EH (cell line): ENCODE measurements at places on chromosomes 1 and 21.

DNA sequence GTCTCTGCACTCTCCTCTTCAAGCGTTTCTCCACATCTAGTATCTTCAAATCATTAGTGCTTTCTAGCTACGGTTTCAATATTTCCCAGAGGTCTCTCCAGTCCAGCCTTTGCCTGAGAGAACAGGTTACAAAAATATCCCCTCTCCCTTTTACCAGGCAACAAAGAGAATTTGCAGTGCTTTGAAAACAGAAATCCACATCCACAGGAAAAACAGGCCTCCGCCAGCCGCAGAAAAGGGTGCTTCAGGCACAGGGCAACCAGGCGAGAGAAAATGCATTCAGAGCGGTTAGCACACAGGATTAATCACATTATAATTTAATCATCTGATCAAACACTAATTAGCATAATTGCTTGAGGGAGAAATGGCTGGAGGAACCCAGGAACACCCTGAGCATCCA, 13.8 kb downstream of the DSCAM start:
- no peak for DNase-seq

DNA sequence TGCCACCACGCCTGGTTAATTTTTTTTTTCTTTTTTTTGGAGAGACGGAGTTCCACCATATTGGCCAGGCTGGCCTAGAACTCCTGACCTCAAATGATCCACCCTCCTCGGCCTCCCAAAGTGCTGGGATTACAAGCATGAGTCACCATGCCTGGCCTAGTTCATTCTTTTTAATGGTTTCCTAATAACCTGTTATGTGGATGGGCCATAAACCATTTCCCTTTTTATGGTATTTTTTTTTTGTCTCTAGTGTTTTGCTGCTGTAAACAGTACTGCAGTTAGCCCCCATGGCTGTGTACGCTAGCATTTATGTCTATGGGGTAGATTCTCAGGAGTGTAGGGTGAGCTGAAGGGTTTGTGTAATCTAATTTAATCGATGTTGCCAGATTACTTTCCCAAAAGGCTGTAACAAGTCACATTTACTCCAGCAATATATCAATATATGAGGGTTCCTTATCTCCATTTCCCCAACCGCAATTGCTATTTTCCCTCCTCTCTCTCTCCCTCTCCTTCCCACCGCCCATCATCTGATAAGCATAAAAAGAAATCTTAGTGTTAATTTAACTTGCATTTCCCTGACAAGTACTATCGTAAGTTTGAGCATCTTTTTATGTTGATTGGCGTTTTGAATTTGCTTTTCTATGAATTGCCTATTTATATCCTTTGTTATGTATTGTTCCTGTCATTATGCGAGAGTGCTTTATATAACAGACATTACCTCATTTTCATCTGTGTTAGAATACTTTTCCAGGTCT, 28.7 kb downstream of the RCSD1 start:
- DNase-seq, result peak; percentile 53

- DNase-seq, result peak; percentile 80
Measured at GRCh38 chr1:119279456-119280381, 88.9 kb upstream of the HAO2 start.

GRCh38 chr21:46664316-46664995, 29.0 kb downstream of the PRMT2 start:
- DNase-seq, result no peak

DNA sequence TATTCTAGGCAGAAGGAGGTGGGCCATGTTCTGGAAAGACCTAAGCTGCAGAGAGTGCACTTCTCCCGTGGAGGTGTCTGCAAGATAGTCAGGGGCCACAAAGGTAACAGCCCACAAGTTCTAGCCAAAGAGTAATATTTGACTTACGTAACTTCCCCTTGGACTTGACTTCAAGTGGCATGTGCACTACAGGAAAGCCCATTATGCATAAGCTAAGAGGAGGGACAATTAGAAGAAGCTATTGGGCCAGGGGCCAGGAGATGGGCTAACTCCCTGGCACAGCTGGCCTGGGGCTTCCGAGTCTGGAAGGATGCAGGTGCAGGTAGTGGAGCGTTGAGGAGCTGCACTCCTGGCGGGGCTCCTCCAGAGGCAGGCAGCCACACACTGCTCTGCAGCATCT, 58.3 kb downstream of the ERG start:
- no peak for DNase-seq

DNA sequence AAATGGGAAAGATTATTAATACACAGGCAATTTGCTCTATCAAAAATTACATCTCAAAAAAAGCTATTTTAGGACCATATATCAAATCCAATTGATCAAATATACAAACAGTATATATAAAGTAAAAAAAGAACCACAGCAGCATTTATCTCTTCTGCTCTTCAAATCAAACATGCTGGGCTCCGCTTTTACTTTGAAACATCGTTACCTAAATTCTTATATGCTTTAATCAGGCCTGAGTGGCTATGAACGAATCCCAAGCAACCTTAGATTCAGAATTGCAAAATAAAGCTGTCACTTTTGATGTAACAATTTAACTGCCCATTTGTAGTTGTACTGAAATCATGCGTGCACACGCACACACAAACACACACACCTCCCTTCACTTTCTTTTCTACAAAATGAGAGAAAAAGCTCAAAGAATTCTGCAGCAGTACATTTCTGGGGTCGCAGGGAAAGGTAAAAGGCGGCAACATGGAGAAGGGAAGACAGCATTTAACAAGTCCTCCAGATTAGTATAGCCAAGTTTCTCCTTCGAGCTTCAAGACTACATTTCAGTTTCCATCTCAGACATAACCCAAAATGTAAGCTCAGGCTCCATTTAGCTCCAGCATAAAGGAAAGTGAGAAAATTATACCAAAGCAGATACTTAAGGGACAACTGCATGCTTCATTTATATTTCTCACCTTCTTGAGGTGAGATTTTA, 92.2 kb upstream of the TTC39A start:
- DNase-seq, result no peak

- peak; percentile 57 for DNase-seq
Measured at GRCh38 chr1:32334864-32335534, 1.0 kb downstream of the MARCKSL1 start.

- no peak for DNase-seq
Measured at GRCh38 chr1:67564193-67564592, 120.8 kb upstream of the GADD45A start.

GRCh38 chr1:3550511-3551289, 60.6 kb downstream of the MEGF6 start:
- no peak for DNase-seq

DNA sequence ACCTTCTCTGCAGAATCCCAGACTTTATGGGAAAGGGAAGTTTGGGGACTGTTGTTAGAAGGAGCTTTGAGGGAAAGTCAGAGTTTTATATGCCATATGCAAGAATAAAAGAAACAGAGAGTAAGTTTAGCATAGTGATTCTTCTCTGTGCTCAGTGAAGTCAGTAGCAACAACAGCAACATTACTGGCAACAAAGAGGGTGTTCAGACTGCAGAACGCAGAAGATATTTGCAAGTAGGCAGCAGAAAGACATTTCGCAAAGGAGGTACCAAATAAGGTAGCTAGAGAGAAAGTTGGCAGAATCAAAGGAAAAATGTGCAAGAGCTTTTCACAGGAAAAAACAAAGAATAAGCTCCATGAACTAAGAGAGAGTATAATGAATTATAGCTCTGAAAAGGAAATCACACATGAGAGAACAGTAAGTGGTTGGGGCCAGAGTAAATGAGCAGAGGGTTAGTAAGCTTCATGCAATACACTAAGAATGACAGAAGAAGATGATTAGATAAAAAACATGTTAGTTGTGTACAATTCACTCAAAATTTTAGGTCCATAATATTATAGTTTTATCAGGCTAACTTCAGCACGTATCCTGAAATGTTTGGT, 98.1 kb downstream of the NEGR1 start:
- DNase-seq, result no peak

DNA sequence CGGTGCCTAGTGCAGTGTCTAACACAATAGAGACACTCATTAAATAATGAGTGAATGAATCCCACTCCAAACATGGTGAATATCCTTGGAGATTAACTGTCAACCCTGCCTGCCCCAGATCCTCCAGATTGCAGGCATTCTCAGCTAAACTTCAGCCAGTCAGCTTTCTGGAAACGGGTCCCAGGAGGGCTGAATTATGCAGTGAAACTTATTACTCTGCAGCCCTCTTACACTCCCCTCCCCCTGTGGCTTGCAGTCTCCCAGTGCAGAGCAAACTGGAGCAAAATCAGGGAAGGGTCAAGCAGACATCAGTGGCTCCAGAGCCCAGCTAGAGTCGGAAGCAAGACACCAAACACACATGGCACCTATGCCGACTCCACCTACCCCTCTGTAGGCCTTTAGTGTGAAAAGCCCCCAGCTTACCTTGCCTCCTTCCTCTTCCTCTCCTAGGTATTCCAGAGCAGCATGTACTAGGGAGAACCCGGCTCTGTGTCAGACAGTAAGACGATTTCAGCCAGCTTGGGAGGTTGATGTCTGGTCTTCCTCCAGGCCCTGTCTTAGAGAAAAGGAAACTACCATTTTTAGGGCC, 6.5 kb upstream of the RGS16 start:
- DNase-seq, result no peak

- peak; percentile 23 for DNase-seq
Measured at GRCh38 chr21:32131960-32132359, 146.9 kb downstream of the MIS18A start.

DNA sequence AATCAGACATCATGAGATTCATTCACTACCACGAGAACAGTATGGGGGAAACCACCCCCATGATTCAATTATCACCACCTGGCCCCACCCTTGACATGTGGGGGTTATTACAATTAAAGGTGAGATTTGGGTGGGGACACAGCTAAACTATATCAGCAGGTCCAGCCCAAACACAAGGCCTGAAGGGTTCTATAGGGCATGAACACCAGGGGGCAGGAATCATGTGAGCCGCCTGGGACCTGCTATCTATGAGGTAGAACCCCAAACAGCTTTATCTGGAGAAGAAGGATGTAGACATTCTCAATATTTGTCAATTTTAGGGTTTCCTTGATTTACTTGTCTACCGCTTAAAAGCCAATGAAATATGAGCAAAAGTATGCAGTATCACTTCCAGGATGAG, 294.9 kb upstream of the DEPDC1 start:
- no peak for DNase-seq

GRCh38 chr1:221430152-221430960, 311.5 kb downstream of the DUSP10 start:
- no peak for DNase-seq

DNA sequence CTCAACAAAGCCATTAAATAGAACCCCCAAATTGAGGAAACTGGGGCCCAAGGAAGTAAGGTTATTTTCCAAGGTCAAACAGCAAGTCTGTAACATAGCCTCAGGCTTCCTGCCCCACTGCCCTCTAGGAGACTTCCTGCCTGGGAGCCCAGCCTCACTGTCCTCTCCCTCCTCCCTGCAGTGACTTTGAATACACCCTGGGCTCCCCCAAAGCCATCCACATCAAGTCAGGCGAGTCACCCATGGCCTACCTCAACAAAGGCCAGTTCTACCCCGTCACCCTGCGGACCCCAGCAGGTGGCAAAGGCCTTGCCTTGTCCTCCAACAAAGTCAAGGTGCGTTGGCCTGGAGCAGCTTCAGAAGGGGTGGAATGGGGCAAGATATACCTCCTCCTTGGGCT, 18.3 kb downstream of the GRHL3 start:
- DNase-seq, result no peak

DNA sequence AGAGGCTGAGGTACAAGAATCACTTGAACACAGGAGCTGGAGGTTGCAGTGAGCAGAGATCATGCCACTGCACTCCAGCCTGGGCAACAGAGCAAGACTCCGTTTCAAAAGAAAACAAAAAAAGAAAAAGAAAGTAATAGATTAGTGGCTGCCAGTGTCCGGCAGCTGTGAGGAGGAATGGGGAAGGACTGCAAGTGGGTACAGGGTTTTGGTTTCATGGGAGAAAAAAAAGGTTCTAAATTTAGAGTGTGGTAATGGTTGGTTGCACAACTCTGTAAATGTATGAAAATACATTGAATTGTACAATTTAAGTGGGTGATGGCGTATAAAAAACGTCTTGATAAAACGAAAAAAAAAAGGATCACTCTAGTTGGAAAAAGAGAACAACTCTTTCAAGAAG, 6.7 kb downstream of the TAF1A start:
- DNase-seq, result no peak

DNA sequence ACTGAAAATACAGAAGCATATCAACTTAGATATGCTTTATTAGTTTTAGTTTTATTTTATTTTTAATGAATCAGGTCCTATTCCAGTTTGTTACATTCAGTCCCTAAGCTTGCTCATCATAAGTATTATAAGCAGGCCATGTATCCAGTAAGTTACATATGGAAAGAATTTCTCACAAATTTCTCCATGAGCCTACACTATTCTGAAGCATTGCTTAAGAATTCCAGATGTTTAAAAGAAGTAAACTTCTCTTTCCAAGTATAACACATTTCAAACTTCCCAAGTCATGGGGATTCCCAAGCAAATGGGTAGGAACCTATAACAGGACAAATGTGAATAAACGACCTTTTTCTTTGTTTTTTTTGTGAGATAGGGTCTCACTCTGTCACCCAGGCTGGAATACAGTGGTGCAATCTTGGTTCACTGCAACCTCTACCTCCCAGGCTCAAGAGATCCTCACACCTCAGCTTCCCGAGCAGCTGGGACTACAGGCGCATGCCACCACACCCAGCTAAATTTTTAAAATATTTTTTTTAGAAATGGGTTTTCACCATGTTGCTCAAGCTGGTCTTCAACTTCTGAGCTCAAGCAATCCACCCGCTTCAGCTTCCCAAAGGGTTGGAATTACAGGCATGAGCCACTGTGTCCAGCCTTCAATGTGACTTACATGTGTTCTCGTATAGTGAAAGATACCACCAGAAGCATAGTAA, 39.0 kb downstream of the ST7L start:
- DNase-seq, result peak; percentile 37

GRCh38 chr1:37006132-37006868, 28.0 kb downstream of the GRIK3 start:
- DNase-seq, result no peak

- no peak for DNase-seq
Measured at GRCh38 chr1:164180824-164181223, 378.2 kb upstream of the PBX1 start.

DNA sequence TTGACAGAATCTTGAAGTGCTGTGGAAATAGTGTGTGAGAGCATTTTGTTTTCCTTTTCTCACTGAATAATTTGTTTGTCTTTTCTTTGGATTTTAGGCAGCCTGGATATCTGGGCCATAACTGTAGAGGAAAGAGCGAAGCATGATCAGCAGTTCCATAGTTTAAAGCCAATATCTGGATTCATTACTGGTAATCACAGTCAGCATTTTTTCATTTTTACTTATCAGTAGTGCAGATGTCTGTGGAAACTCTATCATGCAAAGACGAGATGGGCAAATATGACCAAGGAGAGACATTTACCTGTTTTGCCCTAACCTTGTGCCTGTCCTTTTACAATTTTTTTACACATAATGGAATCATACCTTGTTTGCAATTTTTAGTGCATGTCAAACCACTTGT, 78.8 kb downstream of the ITSN1 start:
- DNase-seq, result no peak

- no peak for DNase-seq
Measured at GRCh38 chr1:202225131-202225530, 31.5 kb downstream of the LGR6 start.
